Liver (tissue), 10 donors: ENCODE measurements at places on chromosomes 2 and 18.

GRCh38 chr2:159131914-159132281 is 154.6 kb downstream of the WDSUB1 start:
- no peak for DNase-seq

DNA sequence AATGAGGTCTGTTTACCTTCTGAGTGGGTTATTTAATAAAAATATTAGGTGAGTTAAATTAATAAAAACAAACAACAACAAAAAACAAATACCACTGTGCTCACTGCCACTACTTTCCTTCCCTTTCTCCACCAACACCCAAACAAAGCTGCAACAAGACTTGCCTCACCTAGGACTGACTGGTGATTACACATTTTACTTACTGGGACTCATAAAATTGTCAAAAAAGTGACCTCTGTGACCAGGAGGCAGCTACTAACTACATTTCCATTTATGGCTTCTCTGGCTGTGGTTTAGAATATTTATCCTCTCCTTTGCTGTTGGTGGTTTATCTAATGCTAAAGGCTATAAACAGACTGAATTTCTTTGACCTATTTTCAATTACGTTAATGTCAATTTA is 39.8 kb downstream of the EFEMP1 start:
- no peak for DNase-seq

DNA sequence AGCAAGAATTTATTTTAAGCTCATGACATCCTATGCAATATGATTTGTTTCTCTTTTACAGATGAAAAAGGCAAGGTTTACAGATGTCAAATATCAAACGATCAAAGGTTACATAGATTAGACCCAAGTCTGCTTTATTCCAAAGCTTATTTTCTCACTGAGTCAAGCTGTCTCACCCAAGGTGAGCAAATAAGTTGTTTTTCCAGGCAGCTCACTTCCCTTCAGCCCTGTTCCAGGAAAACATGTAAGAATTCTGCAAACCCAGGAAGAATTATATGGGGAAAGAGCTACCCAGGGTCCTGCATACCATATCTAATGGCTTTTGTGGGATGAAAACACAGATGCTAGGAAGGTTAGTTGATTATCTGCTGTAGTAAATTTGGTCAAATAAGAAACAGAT is 57.7 kb upstream of the SCN9A start:
- DNase-seq = no peak

GRCh38 chr18:70405052-70405451 is 116.2 kb downstream of the SOCS6 start:
- no peak for DNase-seq

DNA sequence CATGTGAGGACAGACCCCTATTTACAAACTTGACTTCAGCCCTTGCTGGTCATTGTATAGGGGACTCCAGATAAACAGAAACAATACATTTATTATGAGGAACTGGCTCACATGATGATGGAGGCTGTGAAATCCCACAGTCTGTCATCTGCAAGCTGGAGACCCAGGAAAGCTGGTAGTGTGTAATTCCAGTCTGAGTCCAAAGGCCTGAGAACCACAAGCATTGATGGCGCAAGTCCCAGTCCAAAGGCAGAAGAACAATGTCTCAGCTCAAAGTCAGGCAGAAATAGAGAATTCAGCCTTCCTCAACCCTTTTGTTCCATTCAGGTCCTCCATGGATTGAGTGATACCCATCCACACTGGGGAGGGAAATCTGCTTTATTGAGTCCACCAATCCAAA is 28.1 kb upstream of the SPP2 start:
- no peak for DNase-seq

GRCh38 chr2:179981085-179981484 is 26.0 kb downstream of the CWC22 start:
- DNase-seq = no peak

DNA sequence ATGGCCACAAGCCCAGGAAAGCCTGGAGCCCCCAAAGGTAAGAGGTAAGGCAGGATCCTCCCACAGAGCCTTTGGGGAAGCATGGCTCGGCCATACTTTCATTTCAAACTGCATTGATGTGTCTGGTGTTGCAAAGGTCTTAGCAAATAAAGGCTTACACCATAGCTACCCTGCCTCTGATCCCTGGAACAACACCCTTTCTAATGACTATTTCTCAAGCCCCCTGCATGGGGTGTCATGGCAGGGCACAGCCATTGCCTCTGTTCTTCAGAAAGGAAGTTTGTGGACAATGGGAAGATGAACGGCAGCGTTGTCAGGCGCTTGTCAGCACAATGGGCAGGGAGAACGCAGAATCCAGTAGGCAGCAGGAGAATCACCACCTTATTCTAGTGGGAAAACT is 435.0 kb upstream of the SMIM21 start:
- no peak for DNase-seq

GRCh38 chr2:17894556-17894955 is 16.1 kb downstream of the KCNS3 start:
- no peak for DNase-seq

- no peak for DNase-seq
Measured at GRCh38 chr18:50451100-50451842, 76.4 kb downstream of the SKA1 start.

- no peak for DNase-seq
Measured at GRCh38 chr2:237326266-237327171, 87.4 kb downstream of the COL6A3 start.
